ENCODE measurements at places on chromosomes 4 and X.

GRCh38 chrX:109274806-109275205, 207.1 kb downstream of the GUCY2F start:
- DNase-seq, result no peak

DNA sequence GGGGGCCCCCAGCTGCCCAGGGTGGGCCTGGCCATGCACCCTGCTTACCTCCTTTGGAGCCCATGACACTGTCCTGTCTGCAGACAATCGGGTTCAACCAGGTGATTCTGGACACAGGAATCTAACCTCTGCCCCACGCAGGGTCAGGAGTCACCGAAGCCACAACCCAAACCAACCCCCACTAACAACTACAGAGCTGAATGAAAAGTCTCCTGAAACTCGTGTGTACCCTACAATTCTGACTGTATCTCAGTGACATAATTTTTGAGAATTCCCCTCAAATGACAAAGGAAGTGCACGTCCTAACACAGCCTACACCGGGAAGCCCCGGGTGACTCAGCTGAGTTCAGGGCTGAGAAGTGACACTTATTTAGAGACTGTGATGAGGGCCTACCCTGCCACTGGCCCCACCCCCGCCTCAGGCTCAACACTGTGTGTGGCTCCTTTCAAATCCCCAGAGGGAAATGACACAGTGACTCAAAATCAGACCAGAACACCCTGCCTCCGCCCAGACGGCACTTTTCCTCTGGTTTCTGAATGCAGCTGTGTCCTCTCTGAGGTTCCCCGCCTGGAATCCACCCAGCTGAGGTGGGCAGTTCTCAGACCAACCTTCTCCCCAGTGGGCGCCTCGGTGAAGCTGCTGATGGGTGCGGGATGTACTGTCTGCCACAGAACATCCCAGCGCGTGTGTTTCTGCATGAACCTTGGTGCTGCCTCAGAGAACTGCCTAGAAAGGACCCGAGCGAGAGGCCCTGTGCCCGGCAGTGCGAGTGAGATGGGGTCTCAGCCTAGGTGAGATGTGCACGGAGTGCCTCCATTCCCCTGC, 9.9 kb downstream of the TNIP2 start:
- peak; percentile 83 for DNase-seq

DNA sequence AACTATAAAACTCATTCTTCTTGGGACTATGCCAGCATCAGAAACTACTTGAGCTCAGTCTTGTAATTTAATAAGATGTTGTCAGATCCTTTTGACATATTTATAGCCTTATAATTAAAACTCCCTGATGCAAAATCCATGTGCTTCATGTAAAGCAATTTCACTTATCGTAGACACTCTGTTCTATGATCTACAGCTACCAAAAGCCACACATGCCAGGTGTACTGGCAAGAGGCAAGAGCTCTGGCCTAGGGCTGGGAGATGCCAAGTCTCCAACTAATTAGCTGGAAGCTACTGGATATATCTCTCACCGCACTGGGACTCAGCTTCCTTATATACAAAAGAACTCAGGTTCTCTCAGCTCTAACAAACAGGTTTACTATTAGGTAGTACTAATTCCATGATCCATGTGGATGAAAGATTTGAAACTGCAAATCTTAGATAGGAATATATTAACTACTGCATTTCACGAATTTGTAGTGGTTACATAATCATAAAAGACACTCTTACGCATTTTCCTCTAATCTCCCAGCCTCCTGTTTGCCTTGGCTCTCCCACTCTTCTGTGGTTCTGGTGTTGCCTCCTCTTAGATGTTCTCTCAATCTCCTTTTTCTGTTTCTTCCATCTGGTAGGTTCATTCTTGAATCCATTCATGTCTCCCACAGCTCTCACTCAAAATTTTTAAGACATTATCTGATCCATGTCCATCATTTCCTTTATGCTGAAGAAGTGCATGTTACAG, 103.0 kb downstream of the HHIP start:
- no peak for DNase-seq

- no peak for DNase-seq
Measured at GRCh38 chrX:110414273-110414672, 55.6 kb downstream of the RTL9 start.

- DNase-seq, result no peak
Measured at GRCh38 chr4:165343353-165344191, 16.1 kb downstream of the MSMO1 start.

GRCh38 chr4:73445383-73446335, 9.6 kb downstream of the AFP start:
- DNase-seq, result no peak

DNA sequence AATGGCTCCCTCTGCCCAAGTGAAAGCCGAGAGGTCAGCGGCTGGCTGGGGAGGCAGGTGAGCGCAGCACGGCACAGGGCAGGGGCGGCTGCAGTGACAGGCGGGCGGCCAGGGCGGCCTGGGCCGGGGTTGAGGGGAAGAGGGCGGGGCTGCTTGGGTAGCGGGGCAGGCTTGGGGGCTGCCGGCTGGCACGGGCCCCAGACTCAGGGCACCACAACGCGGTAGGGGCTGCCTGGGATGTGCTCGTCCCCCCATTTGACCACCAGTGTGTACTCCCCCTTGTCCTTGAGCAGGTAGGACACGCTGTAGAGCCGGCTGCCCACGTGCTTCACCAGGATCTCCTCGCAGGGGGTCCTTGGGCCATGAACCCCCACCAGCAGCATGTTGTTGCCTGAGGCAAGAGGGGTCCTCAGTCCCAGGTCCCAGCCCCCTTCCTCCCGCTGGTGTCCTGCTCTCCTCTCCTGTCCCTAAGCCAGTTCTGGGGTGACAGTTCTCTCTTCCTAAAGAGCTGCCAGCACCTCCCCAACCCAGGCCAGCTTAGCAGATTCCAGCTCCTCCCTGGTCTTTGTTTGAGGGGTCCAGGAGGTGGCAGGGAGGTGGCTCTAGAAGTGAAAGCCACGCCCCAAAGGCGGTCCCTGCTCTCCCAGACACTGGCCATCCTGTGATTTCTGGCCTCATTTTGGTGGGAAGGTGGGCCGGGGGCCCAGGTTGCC, 25.6 kb downstream of the FLNA start:
- DNase-seq, result no peak

GRCh38 chrX:33065415-33065814, 145.9 kb downstream of the DMD start:
- DNase-seq, result no peak

DNA sequence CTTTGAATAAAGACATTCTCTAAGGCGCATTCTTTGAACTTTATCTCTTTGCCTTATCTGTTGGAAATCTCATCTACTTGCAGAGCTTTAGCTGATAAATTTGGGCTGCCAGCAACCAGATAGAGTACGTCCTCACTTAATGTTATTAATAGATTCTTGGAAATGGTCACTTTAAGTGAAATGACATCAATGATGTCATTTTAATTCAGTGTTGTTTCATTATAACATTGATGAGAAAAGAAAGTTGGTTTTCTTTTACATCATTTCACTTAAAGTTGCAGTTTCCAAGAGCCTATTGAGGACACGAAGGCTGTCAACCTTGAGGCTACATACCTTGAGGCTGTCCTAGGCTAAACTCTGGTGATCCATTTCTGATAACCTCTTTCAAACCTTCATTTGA, 9.3 kb downstream of the TMEM165 start:
- no peak for DNase-seq

- DNase-seq, result no peak
Measured at GRCh38 chr4:39227906-39228305, 45.6 kb downstream of the WDR19 start.

DNA sequence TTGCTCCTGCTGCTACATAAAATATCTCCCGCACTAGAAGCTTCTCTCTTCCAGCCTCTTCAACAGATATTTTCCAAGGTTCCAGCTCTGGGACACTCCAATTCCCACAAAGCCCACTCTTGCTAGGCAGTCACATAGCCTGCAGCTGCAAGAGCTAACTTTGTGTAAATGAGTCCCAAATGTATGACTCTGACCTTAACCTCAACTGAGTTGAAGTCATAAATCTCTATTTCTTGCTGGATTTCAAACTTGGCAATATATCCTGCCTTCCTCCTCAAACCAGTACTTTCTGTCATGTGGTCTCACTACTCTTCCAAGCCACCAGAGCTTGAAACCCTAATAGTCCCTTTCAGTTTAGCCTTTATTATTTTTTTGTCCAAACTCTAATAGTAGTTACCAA, 315.4 kb upstream of the GRIA3 start:
- DNase-seq, result no peak

DNA sequence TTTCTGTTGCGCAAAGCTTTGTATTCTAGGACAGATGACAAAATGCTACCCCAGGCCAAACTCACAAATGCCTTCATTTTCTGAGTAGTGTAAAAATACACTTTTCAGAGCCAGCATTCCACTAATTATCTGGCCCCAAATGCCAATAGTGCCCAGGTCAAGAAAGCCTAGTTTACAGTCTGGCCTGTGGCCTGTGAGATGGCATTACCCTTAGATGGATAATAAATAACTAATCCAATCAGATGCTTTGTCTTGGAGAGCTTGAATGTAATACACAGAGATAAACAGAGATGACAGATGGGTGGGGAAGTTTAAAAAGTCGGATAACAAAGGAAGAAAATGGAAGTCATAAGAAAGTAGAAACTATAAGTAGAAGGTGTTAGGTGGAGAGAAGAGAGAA, 264.6 kb upstream of the FTHL17 start:
- DNase-seq, result no peak

- no peak for DNase-seq
Measured at GRCh38 chr4:150078579-150079080, 385 bp downstream of the DCLK2 start.

- DNase-seq, result no peak
Measured at GRCh38 chrX:154096140-154097002, 1.1 kb downstream of the MECP2 start.

DNA sequence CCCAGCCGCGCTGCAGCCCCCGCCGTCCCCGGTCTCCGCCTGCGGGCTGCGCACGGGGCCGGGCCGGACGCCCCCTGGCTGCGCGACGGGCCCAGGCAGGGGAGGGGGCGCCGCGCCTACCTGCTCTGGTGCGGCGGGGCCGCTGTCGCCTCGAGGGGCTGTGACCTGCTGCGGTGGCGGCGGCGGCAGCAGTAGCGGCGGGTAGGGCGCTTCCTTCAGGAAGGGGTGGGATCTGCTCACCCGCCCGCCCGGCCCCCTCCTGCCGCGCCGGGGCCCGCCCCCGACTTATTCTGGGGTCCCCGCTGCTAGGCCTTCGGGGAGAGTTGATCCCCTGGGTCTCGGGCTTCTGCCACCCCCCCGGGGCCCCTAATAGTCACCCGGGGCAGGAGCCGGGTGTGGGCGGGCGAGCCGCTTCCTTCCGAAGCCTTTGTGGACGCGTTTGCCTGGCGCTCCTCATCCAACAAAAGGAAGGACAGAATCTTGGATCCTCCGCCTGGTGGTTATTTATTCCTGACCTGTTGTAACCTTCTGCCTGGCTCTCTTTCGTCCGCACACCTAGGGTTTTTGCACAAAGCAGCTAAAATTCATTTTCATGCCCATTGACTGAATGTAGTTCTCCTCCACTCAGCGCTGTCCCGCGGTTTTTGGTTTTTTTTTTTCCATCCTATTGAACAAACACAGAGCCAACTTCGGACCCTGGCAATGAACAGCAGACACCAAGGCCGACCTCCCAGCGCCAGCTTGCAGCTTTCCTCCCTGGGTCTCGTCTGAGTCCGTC, at the start of gene TMEM150C:
TMEM150C (minus strand) TSS at position 203 of the 778 bp plus-strand sequence. CDS start 57,331 bp downstream, outside the sequence.
- DNase-seq, result peak; percentile 16

DNA sequence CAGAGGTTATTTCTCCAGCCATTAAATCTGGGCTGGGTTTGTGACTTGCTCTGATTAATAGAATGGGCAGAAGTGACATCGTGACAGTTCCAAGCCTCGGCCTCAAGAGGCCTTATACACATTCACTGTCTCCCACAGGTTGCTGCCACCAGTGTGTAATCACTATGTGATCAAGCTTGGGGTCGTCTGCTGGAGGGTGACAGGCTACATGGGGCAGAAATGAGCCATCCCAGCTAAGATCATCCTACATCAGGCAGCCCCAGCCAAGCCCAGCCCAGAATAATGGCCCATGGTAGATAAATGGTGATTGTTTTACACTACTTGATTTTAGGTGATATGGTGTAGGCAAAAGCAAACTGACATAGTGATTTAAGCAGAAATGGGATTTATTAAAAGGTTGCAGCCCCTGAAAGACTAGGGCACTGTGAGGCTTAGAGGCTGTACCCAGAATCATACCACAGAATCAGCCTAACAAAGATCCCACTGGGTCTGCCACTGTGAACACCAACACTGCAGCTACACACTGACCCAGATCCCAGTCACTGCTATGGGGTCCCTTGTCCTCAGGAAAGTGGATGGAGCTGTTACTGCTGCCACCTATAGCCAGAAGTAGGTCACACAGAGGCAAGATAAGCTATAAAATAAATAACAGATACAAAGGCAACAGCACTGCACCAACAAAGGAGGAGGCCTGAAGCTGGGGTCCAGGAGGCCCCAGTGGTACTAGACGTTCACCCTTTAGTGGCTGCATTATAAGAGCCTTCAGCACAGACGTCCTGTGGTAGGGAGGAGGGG, 159.6 kb upstream of the RBPJ start:
- no peak for DNase-seq

- no peak for DNase-seq
Measured at GRCh38 chr4:7557456-7557855, 122.7 kb upstream of the PSAPL1 start.

DNA sequence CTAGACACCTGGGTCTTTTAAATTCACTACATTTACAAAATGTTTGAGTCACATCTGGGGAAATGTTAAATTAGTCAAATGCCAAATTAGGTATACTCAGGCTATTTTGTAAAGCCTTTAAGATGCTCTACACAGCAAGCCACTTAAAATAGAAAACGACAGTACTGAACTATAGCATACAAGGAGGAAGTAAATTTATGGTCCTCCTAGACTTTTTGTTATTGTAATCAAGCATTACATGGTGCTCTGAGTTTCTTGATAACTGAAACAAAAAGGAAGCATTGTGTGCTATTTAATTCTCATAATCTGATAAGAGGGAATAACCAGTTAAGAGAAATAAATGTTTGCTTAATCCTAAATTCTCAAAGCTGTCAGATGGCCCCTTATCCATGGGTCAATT, 46.2 kb downstream of the SLC9A7 start:
- DNase-seq, result no peak

- DNase-seq, result no peak
Measured at GRCh38 chr4:67871867-67872266, 11.9 kb downstream of the TMPRSS11D start.

DNA sequence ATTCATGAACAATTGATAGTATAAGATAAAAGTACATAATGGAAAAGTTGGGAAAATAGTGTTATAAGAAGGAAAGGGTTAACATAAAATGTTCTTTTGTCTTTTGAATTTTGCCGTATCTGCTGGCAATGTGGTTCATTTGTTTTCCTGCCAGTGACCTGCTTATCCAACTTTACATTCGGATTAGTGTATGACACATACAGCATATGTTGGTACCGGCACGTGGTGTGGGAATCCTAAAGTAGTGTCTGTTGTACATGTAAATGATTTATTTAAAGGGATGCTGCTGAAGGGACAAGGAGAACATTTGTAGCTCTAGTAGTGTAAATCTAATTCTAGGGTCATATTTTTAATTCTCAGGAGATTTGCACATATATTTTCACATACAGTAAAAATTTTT, 11.5 kb downstream of the RAB9A start:
- DNase-seq, result no peak

All from activated CD8-positive, alpha-beta memory T cell treated with anti-CD3 and anti-CD28 coated beads, Interleukin-2, amount 50 U/mL, for 4 hours (primary cell).